Activated CD8-positive, alpha-beta memory T cell treated with anti-CD3 and anti-CD28 coated beads for 24 hours (primary cell): ENCODE measurements at places on chromosomes 3 and 15.
A peak's percentile ranks its signal among the peaks of the same experiment; 100 is the strongest.

DNA sequence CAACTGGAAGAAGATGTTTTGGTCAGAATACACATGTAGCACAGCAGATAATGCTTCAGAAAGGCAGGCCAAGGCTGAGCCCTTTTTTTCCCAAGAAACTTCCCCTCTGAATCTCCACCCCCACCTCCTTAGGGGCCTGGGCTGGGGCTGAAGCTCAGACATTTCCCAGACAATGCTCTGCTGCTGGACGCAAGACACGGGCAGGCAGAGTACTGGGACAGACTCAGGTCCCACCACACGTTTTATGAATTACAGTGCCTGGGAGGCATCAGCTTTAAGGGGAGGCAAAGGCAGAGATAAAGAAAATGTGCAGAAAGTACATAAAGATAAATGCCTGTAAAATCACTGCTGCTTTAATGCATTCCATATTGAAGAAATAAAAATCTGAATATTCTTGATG, 479.4 kb downstream of the ERC2 start:
- no peak for DNase-seq

GRCh38 chr15:92306663-92307062, 87.0 kb upstream of the ST8SIA2 start:
- no peak for DNase-seq

GRCh38 chr15:62766599-62766998, 275.9 kb upstream of the TPM1 start:
- DNase-seq = no peak

- DNase-seq = no peak
Measured at GRCh38 chr15:66630801-66631351, 65.1 kb upstream of the LCTL start.

GRCh38 chr15:66876421-66876730, 174.3 kb downstream of the SMAD6 start:
- DNase-seq = peak; percentile 35

GRCh38 chr15:75051711-75052110, 28.3 kb downstream of the PPCDC start:
- no peak for DNase-seq

GRCh38 chr3:59286791-59287531, 237.1 kb upstream of the CFAP20DC start:
- DNase-seq = peak; percentile 61

DNA sequence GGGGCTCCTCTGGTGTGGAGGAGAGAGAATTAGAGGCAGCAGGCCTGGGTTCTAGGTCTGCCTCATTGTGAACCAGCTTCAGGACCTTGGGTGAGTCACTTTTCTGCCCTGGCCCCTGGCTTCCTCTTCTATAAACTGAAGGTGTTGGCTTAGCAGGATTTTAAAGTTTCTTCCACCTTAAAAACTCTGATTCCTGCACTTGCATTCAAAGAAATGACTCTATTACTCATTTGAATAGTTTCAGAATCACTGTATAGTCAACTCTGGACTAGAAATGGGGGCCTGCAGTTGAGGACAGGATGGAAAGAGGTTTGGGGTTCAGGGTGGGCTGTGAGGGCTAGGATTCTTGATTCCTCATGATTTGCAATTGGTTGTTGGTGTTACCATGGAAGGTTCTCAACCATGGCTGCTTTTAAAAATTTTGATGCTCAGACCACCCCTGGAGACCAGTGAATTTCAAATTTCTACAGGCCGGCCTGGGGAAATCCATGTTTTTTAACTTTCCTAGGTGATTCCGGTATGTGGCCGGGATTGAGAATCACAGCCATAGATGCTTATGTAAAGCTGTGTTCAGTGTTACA, 19.9 kb downstream of the SMAD3 start:
- DNase-seq = no peak

- DNase-seq = no peak
Measured at GRCh38 chr15:71115567-71116351, 488 bp downstream of the THSD4 start.

- DNase-seq = no peak
Measured at GRCh38 chr15:92653836-92654539, 1.6 kb downstream of the FAM174B start.

DNA sequence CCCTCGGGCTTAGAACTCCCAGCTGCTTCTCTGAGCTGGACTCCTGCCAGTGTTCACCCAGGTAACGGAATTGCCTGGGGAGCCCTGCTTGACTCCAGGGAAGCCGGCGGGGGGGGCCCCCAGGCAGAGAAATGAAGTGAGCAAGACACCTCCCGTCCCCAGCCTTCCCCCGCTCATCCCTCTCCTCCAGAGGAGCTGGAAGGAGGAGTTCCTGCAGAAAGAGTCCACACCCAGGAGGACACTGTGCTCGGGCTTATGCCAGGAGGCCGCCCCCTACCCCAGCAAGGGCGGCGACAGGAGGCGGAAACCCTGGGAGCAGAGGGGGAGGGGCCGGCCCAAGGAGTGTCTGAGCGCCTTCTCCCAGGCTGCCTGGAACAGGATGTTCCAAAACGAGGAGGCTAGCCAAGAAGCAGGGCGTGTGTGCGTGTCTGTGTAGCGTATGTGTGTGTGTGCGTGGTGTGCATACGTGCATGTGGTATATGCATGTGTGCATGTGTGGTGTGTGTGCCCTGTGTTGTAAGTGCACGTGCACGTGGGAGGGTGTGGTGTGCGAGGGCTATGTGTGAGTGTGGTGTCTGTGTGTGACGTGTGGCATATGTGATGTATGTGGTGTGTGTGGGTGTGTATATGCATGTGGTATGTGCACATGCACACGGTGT, 511.3 kb downstream of the SHQ1 start:
- no peak for DNase-seq

- no peak for DNase-seq
Measured at GRCh38 chr3:52385157-52385556, 59.7 kb downstream of the SEMA3G start.

DNA sequence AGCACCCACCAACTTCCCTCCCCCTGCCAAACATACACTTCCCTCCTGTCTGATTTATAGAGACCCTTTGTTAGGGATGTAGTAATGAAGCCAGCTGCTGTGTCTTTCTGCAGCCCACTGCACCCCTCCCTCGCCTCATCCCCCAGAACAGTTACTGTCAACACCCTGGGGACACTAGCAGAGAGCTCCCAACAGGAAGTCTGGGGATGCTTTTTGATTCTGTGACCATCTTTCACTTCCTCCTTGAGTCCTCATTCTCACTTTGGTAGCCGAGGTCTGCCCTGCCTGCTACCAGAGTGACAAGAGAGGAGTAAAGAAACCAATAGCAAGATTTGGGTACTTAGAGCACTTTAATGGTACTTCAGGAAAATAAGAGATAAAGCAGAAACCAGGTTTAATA, 201.6 kb downstream of the SATB1 start:
- DNase-seq = no peak

DNA sequence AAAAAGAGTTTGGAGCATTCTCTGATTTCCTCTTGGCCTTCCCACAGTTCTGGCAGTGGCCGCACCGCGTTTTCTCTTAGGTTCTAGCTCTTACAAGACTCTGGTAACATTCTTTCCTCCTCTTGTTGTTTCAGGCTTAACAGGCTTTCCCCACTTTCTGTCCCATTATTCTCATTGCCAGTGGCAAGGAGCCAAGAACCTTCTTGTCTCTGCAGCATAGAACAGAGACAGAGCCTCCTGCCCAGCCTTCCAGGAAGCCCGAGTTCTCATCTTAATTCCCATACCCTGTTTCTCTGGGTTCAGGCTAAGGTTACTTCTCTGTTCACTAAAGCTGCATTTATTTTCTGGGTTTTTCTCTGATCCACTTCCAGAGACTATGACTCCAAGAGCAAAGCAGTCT, 61.1 kb downstream of the DUT start:
- DNase-seq = no peak

DNA sequence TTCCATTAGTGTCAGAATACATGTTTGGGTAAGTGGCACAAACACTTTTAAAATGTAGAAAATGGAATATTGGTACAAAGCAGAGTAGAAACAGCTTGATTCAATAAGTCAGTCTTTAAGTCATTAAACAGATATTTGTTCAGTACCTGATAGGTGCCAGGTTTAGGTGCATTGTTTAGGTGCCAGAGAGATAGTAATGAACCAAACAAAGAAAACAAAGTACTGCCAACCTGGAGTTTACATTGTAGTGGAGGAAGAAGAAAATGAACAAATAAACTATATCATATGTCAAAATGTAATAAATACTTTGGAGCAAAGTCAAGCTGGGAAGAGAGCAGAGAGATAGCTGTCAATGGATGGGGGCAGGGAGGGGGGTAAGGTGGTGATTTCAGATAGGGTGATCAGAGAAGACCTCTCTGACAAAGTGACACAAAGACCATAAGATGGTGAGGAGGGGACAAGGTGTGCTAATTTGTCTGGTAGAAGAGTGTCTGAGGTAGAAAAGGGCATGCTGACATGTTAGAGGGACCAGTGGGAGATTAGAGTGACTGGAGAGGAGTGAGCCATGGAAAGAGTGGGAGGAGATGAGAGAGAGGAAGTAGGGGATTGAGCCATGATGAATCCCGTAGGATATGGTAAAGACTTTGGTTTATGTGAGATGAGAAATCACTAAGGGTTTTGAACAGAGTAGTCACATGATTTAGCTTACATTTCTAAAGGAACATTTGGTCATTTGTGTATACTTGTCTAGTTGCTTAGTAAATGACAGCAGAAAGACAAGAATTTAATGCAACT, 128.2 kb downstream of the UBE2E2 start:
- no peak for DNase-seq

- no peak for DNase-seq
Measured at GRCh38 chr3:41652931-41653330, 309.0 kb downstream of the ULK4 start.

DNA sequence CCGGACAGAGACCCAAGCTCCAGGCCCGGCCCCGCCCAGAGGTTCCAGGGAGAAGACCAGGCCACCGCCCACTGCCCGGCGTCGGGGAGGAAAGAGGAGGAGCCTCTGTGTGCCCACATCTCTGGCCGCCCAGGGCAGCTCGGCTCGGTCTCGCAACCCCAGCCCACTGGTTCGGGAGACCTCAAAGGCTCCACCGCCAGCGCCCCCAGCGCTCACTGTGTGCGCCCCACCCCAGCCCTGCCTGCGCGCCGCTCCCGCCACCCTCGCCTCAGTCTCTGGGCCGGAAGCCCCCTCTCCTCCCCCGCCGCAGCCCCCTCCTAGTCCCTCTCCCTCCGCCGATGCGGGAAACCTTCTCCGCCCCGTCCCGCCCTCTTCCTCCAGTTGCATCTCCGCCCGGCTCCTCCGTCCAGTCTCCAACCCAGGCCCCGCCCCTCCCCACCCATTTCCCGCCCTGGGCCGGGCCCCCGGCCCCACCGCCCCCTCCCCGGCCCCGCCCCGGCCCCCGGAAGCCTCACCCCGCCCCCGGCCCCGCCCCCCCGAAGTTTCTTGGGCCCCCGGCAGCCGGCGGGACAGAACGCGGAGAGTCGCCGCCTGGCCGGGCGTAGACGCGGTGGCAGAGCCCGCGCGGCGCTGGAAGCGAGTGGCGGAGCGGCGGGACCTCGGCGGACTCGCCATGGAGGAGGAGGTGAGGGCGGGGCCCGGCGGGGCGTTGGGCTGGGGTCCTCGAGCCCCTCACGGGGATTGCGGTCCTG, at the start of gene PLEKHO2:
TSS of gene PLEKHO2 (plus strand) at position 572 of the 752 bp plus-strand sequence. CDS start at position 674, 102 bp downstream.
- DNase-seq = peak; percentile 92

DNA sequence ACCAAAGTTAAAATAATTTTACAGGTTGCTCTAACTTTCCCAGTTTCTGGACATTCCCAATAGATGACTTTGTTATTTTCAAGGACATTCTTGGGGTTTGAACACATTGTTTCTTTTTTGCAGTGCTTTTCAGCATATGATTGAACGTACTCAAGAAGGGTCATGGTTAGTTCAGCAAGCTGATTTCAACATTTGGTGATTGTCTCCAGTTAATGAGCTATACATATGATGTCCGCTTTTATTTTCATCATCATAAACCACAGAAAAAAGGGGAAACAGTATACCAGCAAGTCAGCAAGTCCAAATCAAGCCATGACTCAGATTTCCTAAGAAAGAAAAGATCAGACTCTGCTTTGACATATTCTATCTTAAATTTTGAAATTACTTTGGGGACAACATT, 69.4 kb downstream of the B3GALNT1 start:
- no peak for DNase-seq

DNA sequence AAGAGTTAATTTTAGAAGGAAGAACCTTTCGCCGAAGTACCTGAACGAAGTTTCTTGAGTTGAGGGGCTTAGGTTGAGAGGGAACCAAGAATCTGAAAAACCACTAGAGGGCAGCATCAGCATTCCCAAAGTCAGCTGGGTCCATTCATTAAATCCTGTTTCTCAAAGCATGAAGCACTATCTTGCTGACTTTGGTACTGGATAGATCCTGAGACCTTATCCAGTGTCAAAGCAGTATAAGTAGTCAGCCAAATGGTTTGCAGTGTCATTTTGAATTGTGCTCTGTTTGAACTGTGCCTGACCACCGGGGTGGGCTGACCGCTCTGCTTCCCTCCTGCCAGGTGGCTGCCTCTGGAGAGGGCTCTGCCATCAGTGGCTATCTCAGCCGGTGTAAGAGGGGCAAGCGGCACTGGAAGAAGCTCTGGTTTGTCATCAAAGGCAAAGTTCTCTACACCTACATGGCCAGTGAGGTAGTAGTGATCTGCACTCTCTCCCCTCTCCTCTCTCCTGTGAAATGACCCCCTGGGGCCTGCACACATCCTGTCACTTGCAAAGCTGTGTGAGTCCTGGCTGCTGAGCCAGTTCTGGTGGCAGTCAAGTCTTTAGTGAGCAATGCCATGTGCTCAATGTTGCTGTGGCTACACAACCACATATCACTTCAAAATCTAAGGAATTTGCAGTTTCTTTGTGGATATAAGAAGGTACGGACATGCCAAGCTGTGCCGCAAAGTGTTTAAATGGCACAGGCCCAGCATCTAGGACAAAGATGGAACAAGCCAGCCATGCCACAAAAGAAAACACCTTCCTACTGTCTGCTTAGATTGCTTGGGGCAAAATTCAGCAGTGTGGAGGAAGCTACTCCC, 21.4 kb upstream of the NR2C2 start:
- no peak for DNase-seq

DNA sequence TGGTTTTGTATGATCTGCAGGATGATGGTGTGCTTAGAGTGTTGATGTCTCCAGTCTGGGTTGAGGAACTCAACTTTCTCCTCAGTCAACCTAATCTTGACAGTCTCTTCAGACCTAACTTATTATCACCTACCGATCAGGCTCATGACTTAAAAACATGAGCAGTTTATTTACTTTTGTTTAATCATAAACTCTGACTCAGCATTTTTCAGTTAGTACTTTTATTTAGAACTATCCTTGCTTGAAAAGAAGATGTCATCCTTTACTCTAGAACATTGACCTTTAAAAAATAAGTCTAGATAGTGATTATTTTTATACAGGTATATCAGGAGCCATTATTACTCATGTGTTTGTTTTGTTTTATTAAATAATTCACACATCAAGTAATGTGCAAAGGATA, 414.8 kb downstream of the AGBL1 start:
- DNase-seq = no peak

DNA sequence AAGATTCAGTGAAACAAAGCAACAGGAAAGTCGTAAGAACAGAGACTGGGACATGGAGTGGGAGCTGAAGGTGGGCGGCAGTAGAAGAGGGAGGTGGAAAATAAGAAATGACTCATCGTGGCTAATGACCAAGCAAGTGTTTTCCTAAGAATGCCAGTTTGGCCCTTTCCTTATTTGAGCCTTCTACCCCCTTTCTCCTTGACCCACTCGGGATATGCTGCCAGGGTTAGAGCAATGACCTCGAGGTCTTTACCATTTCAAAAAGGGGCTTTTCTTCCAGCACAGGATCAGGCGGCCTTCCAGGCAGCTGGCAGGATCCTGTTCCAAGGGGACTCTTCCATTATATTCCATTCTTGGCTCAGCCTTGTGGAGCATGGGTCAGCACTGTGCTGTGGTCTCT, 241.1 kb downstream of the RYR3 start:
- DNase-seq = no peak
